ENCODE measurements at places on chromosomes 11 and 22.
A peak's percentile ranks its signal among the peaks of the same experiment; 100 is the strongest.

- no peak for DNase-seq
Measured at GRCh38 chr11:102810950-102811660, 13.1 kb upstream of the MMP1 start.

GRCh38 chr11:100965346-100965745, 164.3 kb downstream of the PGR start:
- no peak for DNase-seq

DNA sequence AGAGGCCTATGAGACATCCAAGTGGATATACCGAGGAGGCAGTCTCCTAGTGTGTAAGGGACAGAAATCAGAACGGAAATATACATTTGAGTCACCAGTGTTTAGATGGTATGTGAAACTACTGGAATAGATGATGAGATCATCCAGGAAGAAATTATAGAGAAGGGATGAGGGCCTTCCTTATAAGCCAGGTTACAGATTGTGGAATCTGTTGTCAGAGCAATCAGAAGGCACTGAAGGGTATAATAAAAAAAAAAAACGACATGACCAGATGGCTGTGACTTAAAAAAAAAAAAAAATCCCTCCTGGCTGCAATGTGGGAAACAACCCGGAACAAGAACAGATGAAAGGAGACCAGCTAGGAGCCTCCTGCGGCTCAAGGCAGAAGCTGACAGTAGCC, 2.7 kb downstream of the MAJIN start:
- no peak for DNase-seq

GRCh38 chr11:66090288-66090687, 20.2 kb downstream of the PACS1 start:
- no peak for DNase-seq

GRCh38 chr22:22687638-22688500, 43.5 kb downstream of the GGTLC2 start:
- peak; percentile 37 for DNase-seq

- DNase-seq, result no peak
Measured at GRCh38 chr11:9973921-9974320, 310.0 kb downstream of the SWAP70 start.

DNA sequence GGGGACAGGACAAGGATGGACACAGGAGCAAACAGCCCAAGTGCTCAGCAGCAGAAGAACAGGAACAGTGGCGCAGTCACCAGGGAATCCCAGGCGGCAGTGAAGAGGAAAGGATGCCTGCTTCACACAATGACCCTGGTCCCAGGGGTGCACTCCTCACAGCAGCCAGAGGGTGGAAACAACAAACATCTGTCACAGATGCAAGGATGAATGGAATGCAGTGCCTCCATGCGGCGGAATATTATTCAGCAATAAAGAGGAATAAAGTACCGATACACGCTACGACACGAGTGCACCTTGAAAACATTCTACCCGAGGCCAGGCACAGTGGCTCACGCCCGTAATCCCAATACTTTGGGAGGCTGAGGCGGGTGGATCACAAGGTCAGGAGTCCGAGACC, 12.7 kb downstream of the CSNK1E start:
- DNase-seq, result no peak

DNA sequence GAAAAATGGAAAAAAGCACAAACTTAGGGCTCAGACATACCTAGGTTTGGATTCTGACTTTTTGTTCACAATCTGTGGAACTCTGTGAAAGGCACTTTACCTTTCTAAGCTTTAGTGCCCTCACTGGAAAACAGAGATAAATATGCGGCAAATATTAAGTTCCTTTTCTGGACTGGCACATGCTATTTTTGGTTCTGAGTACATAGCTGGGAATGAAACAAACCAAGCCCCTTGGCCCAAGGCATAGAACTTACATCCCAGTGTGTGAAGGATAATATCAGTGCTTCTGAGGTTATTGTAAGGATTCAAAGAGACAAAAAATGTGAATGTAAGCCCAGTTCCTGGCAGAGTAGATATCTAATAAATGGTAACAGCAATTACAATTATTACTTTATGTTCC, 227.5 kb downstream of the ADAMTS15 start:
- DNase-seq, result no peak

DNA sequence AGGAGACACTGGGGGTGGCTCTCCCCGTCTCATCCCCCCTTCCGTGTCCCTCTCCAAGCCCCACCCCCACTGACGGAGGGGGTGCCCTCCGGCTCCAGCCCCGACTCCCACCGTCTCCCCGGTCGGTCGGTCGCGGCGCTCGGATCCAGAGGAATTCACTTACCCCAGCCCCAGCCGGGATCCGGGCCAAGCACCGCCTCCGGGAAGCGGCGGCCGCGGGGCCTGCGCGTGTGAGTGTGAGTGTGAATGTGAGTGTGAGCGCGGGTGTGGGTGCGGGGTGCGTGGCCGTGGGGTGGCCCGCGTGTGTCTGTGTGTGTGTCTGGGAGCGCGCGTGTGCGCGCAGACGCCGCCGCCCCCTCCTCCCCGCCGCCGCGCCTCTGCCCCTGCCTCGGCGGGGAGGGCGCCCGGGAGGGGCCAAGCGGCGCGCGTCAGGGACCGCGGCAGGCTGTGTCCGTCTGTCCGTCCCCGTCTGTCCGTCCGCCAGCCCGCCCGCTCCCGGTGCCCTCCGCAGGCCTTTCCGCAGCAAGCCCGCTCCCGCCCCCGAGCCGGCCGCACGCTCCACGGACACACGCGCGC, at the start of gene ELFN2:
Gene ELFN2, minus strand, starts transcription at position 345 of the 576 bp plus-strand sequence. CDS start 51,945 bp downstream, outside the sequence.
- no peak for DNase-seq

DNA sequence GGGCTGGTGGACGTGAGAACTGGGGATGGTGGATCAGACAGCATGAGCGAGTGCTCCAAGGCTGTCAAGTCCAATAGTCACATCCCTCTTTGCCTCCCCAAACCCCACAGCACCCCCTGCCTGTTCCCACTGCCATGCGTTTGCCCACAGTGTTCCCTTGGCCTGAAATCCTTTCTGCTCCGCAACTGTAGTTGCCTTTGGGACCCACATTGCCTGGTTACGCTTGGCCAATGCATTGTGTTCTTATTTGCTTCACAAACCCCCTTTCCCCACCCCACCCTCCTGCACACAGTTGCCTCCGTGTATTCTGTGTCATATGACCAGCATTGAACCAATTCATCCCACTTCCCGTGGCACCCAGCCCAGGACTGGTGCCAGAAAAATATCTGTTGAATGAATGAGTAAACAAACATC, 2.1 kb upstream of the KIAA0930 start:
- DNase-seq, result no peak

DNA sequence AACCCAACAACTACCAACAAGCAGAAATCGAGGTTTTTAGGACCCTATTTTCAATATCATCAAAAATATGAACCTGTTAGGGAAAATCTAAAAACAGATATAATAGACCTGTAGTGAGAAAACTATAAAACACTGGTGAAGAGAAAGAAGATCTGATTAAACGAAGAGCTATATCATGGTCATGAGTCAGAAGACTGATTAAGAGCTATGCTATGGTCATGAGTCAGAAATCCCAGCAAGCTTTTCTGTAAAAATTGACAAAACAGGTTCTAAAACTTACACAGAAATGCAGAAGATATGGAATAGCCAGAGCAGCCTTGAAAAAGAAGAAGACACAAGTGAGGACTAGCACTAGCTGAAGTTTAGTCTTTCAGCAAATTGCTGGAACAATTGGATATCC, 345.0 kb downstream of the TBC1D22A start:
- DNase-seq, result no peak

- DNase-seq, result no peak
Measured at GRCh38 chr11:120219232-120219937, 8.6 kb downstream of the OAF start.

- no peak for DNase-seq
Measured at GRCh38 chr22:25833091-25833490, 91.1 kb downstream of the MYO18B start.

DNA sequence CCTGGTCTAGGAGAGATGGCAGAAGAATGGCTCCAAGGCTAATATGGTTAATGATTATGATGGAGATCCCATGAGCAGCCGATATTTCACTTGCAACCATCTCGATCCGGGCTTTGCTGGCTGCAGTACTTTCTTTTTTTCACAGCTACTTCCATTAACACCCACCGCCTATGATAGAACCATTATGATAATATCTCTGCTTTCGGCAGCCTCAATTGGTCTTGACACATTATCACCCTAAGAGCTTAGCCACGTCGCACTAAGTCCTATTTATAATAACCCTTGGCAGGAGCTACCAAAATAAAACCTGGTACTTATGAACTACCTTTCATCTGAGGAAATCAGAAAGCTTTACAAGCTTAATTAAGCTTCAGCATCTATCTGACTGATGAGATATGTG, 7.6 kb upstream of the FJX1 start:
- DNase-seq, result no peak

DNA sequence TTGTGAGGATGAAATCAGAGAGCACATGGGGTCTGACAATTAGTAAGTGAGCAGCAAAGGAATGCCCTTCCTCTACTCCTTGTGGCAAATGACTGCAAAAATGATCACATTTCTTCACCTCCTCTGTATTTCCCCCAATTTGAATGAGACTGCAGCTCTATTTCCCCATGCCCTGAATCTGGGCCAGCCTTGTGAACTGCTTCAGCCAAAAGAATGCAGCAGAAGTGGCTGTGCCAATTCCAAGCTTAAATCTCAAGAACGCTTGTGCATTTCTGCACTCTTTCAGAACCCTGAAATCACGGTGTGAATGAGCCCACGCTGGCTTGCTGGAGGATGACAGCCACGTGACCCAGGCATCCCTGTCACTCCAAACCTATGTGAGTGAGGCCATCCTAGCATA, 9.9 kb downstream of the SLC43A3 start:
- no peak for DNase-seq

DNA sequence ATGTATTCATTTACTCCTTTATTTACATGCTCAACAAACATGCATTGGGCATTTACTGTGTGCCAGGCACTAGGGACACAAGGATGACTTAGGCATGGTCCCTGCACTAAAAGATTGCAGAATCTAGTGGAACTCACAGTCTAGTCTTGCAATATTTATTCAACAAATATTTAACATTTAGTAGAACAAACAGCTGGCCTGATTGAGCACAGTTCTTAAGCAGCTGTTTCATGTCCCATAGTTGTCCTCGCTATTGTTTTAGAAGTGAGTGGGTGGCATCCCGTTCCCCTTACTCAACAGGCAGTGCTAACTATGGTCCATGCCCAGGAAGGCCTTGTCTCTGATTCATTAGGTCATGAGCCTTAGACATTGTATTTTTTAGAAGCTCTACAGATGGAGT, 459.9 kb upstream of the CADM1 start:
- DNase-seq, result no peak

DNA sequence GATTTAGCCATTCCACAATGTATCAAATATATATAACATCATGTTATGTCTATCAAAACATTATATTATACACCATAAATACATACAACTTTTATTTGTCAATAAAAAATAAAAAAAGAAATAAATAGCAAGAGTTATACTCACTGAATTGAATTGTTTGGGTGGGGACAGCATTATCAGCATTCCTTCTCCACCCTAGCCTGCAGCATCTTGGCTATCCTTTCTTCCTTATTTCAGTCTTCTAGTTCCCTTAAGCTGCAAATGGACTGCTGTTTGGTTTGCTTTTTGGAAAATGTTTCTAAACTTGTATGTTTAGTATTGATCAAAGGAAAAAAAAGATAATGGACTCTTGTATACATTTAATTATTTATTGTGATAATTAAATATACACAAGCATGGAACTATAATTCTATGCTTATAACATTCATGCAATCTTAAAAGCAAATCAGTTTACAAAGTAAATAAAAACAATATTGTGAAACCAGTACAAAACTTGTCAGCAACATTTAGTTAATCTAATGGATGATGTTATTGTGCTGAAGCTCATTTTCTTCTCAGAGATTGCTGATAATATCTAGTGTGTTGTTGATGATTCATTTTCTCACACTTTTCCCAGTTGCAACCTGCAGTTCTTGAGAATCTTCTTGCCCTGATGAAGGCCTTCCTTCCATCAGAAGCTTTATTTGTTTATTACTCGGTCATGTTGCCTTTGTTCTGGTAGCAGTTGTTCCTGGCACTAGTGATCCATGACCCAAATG, 5.0 kb downstream of the ARHGAP42 start:
- no peak for DNase-seq

GRCh38 chr11:31664129-31664528, 147.0 kb downstream of the PAX6 start:
- no peak for DNase-seq

- peak; percentile 87 for DNase-seq
Measured at GRCh38 chr11:85682330-85683305, 3.4 kb downstream of the CCDC89 start.

DNA sequence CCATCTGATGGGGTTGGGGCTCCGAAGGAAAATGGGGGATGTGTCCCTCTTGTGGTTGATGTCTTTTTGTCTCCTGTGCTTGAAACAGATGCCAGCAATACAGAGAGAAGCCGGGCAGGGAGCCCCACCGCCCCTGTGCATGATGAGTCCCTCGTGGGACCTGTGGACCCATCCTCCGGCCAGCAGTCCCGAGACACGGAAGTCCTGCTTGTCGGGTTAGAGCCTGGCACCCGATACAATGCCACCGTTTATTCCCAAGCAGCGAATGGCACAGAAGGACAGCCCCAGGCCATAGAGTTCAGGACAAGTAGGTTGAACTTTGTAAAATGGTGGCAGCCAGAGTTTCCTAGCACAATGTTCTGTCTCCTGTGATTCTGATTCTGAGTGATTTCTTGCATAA, 91.7 kb upstream of the OR4B1 start:
- DNase-seq, result no peak

DNA sequence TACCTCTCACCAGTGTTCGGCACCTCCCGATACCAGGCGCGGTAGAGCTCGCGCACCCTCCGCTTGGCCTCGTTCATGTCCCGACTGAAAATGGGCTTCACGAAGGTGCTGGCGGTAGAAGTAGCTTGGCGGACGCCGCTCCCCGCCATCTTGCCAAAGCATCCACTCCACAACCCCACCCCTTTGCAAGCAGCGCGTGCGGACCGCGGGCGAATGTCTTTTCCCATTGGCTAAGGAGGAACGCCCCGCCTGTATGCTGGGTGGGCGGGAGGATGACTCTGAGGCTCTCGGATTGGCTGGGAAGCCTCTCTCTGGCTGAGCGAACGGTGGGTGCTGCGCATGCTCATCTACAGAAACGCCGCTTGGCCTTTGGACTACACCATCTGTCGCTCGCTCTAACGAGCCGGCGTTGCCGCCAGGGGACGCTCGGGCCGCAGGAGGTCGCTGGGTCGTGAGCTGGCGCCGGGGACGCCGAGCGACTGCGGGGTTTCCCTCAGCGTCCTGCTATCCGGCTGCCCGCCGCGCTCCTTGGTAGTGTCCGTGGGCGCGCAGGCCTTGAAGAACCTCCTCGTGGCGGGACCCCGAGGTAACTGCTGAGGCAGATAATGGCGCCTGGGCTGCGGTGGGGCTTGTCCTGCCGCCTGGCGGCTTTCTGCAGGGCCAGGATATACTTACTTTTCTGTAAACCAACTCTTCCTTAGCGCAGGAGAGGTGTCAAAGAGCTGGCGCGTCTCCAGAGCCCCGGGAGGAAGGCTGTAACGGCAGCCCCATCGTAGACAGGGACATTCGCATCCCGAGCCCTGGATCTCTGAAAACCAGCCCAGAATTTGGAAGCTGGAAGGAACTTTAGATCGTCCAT, at the start of gene NDUFA6:
Gene NDUFA6, minus strand, starts transcription at position 177 of the 859 bp plus-strand sequence. Its CDS starts 28 bp downstream, at position 149.
- DNase-seq, result peak; percentile 99

- no peak for DNase-seq
Measured at GRCh38 chr11:103582351-103582909, 454.0 kb upstream of the DDI1 start.

Measured in GM10248 (cell line).